ENCODE measurements at places on chromosomes 7 and 10.

DNA sequence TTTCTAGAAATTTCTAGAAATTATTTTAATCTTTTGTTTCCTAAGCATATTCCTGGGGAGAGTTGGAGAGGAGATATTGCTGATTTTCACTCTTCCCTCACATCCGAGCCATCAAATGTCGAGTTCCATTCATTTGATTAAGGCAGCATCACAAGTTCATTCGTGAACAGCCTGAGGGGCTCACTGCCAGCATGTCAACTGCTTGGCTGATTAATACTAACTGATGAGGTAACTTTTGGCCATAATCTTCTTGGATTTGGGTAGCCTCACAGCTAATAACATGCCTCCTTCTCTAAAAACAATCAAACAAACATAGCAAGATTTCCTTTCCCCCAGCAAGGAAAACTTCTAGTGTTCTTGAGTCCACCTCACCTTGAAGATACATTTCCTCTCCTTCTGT is 87.1 kb upstream of the AFAP1L2 start:
- no peak for DNase-seq

DNA sequence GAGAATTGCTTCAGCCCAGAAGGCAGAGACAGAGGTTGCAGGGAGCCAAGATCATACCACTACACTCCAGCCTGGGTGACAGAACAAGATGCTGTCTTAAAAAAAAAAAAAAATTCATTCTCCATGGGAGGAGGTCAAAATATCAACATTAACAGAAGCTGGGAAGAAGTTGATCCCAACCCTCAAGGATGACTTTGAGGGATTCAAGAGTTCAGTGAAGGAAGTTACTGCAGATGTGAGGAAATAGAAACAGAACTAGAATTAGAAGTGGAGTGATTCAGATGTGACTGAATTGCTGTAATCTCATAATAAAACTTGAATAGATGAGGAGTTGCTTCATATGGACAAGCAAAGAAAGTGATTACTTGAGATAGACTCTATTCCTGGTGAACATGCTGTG is 19.7 kb upstream of the RPEL1 start:
- DNase-seq: no peak

DNA sequence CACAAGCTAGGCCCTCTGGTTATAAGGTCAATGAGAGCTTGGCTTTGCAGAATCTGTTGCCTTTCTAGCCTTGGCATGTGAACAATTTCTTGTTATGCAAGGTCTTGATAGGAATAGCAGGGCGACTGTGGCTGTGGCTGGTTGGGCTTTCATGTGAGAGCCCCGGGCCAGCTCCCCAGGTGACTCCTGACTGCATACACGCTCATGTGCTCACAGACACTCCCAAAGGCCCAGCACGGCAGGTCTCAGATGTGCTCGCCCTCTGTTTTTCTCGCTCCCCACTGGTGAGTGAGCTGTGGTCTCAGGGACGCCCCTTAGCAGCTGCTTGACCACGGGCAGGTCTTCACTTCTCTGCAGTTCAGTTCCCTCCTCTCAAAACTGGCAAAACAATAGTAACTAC is 37.1 kb upstream of the ZNF32 start:
- no peak for DNase-seq

- DNase-seq: no peak
Observed at GRCh38 chr7:31095286-31096197, 43.4 kb downstream of the ADCYAP1R1 start.

GRCh38 chr10:135601-136464 is 578 bp downstream of the ZMYND11 start:
- peak; percentile 31 for DNase-seq
